Caki2 (cell line): ENCODE measurements at places on chromosomes 1 and 21. TPM values are rescaled to one million over a fixed set of nuclear protein-coding genes. Genes with fewer than 3 reads are reported as not detected.

DNA sequence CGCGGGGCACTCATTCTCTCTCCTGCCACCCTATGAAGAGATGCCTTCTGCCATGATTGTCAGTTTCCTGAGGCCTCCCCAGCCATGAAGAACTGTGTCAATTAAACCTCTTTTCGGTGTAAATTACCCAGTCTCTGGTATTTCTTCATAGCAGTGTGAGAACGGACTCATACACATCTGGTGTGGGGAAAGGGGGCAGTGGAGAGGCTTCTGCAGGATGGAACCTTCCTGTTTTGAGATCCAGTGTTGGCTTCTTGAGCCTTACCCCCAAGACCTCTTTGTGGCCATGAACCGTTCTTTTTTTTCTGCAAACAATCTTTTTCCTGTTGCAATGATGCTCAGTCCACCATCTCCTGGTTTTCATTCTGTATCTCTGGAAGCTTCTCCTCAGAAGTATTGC is 248.4 kb downstream of the PRDM2 start:
- DNase-seq: no peak

DNA sequence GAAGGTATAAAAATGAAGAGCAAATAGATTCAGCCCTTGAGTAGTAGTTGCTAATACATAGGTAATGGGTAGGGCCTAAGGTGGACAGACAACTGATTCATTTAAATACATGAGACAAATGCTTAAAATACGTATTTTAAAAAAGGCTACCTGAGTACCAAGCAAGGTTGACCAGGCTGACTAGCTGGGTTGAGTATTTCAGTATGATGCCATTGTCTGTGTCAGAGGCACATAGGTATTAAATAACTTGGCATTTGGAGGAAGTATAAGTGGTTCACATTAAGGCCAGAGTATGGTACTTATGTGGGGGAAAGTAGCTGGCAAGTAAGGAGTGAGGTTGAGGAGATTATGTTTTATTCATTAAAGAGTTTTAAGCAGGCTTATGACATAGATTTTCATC is 19.4 kb downstream of the NEK7 start:
- DNase-seq: no peak

DNA sequence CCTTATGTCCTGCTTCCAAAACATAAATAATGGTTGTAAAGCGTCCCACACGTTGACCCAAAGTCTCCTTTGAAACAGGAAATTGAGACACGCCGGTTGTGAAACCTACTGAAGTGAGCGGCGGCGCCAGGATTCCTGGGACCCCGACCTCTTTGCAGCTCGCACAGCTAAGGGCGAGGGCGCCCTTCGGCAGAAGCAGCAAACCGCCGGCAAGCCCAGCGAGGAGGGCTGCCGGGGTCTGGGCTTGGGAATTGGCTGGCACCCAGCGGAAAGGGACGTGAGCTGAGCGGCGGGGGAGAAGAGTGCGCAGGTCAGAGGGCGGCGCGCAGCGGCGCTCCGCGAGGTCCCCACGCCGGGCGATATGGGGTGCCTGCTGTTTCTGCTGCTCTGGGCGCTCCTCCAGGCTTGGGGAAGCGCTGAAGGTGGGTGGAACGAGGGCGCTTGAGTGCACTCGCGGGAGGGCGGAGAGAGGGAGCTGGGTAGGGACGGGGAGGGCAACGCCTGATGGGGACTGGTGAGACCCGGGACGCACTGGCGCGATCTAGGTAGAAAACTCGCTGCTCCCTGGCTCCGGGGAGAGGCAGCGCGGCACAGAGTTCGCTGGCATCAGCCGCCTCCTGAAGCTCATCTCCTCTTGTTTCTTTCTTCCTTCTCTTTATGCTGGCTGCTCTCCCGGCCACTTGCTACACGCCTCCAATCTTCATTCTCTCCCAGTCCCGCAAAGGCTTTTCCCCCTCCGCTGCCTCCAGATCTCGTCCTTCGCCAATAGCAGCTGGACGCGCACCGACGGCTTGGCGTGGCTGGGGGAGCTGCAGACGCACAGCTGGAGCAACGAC is at the start of gene CD1D:
Gene CD1D, plus strand, starts transcription at position 155 of the 836 bp plus-strand sequence. Its CDS starts 207 bp downstream, at position 362.
- no peak for DNase-seq

Gene NKAIN1
- total RNA-seq: 0.54 and 3.2 TPM in 2 replicates

Gene SLAMF7
- not detected in 2 replicates for total RNA-seq

Gene ZNF496
- total RNA-seq: 30.9 and 47.0 TPM in 2 replicates
